Activated T-helper 1 cell treated with Interleukin-2 at 50 U/mL for 16 hours (primary cell): ENCODE measurements at places on chromosomes 6 and 20.
A peak's percentile ranks its signal among the peaks of the same experiment; 100 is the strongest.

- DNase-seq = no peak
Observed at GRCh38 chr20:17771206-17772004, 71.6 kb downstream of the BANF2 start.

DNA sequence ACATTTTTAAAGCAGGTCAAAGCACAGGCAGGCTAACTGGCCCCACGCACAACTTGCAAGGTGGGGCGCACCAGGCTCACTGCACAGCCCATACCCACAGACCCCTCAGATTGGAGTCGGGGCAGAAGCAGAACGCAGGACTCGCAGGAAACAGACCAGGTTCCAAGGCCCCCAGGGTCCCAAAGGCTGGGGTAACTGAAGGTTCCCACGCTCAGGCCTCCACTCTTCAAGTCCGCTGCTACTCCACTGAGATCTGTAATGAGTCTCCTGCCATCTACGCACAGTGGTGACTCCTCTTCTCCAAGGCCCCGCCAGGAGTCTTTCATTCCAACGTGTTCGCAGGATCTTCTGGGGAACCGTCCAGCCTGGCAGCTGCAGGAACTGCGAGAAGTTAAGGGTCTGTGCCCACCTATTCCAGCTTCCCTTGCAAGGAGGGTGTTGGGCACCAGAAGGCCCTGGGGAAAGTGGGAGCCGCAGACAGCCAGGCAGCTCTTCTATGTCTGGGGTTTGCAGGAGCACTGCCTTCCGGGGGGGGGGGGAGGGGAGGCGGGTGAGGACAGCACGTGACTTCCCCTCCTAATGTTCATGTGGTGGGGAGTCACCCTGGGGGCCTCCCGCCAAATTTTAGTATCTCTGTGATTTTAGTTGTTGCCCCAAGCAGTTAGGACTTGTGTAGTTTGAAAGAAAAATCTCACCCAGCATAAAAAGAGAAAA lies 2.0 kb upstream of the TAF4 start:
- DNase-seq = no peak

DNA sequence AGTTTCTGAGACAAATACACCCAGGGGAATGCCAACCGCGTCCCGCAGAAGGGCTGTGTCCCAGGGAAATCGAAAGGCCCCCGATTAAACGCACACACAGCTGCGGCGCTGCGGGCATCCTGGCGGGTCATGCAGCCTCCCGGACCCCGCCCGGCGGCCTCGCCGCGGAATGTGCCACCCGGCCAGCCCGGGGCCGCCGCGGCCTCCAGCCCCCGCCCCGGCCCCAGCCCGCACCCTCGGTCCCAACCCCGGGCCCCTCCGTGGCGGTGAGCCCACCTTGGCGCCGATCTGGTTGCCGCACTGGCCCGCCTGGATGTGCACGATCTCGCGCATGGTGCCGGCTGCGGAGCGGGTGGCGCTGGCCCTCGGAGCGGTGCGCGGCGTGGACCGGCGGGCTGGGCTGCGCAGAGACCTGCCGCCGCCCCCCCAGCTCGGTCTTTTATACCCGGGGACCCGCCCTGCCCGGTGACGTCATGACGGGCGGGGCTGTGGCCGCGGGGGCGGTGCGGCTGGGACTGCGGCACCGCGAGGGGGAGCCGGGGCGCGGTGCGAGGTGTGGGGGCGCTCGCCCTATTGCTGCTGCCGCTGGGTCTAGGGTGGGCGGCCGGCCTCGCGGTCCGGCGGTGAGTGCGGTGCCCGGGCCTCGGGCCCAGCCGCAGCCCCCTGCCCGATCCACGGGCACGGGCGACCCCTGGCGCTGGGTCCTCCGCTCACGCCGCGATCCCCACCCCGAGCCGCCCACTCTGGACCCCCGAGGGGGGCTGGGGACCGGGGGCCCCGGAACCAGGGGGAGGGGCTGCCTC lies at the start of gene TUBB2A:
Gene TUBB2A, minus strand, starts transcription at position 414 of the 803 bp plus-strand sequence. Its CDS starts 81 bp downstream, at position 333.
- peak; percentile 81 for DNase-seq

- peak; percentile 55 for DNase-seq
Observed at GRCh38 chr6:27374824-27375612, 13.5 kb upstream of the ZNF391 start.

GRCh38 chr6:93621442-93621841 lies 202.1 kb upstream of the EPHA7 start:
- no peak for DNase-seq

- DNase-seq = no peak
Observed at GRCh38 chr20:17934141-17934862, 34.3 kb downstream of the SNX5 start.

GRCh38 chr6:52994031-52994838 lies 849 bp downstream of the GSTA4 start:
- no peak for DNase-seq

- no peak for DNase-seq
Observed at GRCh38 chr20:15616626-15617025, 956.6 kb downstream of the KIF16B start.

- no peak for DNase-seq
Observed at GRCh38 chr6:45712786-45713185, 302.9 kb downstream of the CLIC5 start.

DNA sequence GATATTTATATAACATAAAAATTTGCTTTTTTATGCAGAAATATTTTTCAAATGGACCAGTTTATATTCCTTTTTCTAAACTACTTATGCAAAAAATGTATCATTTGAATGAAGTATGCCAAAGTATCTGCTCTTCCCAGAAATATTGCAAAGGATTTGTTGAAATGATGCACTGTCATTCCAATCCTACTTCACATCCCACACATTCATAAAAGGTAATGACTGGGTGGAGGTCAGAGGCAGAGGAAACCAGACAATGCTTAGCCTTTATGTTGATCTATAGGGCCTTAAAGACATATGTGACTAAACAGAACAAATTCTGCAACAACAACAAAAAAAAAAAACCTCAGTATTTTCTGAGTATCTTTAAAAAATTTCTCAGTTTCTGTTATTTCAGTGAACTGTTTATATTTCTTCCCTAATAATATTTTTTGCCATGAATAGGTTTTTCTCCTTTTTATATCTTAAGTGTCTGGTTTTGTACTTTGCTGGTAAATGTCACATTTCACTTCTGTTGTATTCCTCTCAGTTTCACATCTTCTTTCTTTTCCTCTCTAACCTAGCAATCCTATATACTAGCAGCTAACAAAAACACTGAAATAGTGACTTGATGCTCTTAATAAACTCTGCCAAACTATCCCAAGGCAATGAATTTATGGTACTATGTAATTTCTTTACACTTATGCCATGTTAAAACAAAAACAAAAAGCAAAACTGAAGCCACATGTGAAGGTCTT lies 374.1 kb downstream of the BCKDHB start:
- DNase-seq = no peak

- no peak for DNase-seq
Observed at GRCh38 chr6:31965700-31966099, 6.2 kb downstream of the DXO start.

DNA sequence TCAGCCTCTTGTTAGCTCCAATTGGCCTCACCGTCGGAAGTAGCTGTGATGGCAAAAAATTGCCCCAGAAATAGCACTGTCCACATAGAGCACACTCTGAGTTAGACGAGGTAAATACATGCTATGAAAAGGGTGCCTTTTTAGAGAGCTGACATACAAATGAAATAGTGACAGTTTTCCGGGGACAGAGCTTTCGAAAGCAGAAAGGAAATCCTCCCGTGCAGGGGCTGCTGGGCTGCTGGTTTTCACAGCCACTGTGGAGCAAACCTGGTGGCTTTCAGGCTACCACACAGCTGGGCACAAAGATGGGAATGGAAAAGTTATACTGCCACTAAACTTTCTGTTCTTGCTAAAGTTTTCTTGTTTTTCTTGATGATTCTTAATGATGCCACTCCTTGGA lies 8.3 kb downstream of the SLPI start:
- DNase-seq = no peak

- DNase-seq = no peak
Observed at GRCh38 chr6:103675807-103676406, 1183.8 kb downstream of the HACE1 start.

DNA sequence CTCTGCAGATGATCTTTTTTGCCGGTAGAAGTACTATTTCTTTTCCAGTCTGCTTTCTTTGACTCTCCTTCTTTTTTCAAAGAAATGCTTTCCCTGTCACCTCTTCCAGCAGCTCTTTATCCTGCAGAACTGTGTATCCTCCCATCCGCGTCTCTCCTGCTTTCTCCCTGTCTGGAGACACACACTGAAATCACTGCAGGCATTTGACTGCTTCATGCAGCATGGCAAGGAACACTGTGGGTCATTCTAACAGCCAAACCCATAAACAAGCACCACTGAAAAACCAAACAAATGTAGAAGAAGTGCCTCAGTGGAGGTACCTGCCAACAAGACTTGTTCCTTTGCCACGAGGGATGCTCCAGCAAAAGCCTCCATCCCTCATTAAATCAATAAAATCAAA lies 403.7 kb upstream of the CITED2 start:
- DNase-seq = no peak

GRCh38 chr6:159169193-159169555 lies at the start of gene FNDC1:
Gene FNDC1 (plus strand): TSS chr6:159169400. CDS start chr6:159169597, 197 bp downstream.
- no peak for DNase-seq

DNA sequence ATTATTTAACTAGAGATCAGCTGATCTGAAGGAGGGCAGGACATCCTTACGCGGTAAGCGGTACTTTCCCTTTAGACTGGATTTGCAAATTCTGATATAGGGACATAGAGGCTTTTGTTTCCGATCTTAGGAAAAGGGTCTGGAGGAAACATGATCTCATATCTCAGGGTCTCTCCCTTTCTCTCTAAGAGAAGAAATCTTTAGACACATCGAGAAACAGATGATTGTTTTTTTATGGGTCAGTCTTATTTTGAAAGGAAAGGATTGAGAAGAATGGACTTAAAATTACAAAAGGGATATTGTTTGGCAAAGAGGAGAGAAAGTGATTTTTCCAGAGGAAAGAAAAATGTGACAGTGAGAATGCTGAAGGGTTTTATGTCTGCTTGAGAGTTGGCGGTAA lies 83.9 kb upstream of the OGFRL1 start:
- DNase-seq = no peak

DNA sequence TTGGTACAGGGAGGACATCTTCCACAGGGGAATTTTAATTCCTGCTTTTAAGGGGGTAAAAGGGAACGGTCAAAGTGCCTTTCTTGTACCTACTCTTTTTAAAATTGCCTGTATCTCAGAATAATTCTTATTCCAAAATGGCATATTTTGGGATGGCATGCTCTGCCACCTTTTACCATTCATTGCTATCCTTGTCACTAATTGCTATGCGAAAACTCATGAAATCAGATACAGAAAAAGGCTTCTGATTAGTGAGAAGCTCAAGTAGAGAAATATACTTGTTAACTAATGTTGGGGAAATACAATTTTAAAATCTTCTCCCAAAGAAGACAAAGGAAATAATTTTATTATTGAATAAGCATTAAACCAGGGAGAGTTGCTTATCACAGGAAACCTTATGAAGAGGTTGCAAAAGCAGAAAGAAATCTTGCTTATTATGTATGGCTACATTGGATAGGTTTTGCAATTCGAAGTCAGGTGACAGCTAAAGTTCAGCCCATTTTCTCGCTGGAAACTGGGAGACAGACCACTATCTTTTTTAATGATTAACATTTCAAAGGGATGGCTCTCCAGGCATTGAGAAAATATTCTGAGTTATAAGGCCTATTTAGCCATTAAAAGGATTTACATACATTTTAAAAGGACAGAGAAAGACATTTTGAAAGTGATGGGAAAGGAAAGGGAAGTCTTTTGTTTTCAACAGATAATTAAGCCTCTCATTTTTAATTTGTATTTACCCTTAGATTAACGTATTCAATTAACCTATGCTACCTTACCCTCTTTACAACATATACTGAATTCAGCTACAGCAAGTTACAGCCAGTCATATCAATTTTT lies 110.3 kb upstream of the PRSS16 start:
- DNase-seq = no peak

- no peak for DNase-seq
Observed at GRCh38 chr6:132673376-132674094, 14.6 kb upstream of the TAAR1 start.

DNA sequence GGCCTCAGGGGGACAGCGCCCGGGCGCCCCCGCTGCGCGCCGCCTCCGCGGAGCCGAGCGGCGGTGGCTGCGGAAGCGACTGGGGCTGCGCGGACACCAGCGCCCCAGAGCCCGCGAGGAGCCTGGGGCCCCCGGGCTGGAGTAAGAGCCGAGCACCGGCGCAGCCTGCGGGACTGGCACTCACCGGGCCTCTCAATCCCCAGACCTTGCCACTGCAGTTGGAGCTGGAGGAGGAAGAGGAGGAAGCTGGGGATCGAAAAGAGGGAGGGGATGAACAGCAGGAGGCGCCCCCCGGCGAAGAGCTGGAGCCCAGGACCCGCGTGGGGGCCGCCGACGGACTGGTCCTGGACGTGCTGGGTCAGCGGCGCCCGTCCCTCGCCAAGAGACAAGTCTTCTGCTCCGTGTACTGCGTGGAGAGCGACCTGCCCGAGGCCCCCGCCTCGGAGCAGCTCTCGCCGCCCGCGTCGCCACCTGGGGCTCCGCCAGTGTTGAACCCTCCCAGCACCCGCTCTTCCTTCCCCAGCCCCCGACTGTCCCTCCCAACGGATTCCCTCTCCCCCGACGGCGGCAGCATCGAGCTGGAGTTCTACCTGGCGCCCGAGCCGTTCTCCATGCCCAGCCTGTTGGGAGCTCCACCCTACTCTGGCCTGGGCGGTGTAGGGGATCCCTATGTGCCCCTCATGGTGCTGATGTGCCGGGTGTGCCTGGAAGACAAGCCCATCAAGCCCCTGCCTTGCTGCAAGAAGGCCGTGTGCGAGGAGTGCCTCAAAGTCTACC lies 590 bp downstream of the RNF217 start:
- DNase-seq = no peak

DNA sequence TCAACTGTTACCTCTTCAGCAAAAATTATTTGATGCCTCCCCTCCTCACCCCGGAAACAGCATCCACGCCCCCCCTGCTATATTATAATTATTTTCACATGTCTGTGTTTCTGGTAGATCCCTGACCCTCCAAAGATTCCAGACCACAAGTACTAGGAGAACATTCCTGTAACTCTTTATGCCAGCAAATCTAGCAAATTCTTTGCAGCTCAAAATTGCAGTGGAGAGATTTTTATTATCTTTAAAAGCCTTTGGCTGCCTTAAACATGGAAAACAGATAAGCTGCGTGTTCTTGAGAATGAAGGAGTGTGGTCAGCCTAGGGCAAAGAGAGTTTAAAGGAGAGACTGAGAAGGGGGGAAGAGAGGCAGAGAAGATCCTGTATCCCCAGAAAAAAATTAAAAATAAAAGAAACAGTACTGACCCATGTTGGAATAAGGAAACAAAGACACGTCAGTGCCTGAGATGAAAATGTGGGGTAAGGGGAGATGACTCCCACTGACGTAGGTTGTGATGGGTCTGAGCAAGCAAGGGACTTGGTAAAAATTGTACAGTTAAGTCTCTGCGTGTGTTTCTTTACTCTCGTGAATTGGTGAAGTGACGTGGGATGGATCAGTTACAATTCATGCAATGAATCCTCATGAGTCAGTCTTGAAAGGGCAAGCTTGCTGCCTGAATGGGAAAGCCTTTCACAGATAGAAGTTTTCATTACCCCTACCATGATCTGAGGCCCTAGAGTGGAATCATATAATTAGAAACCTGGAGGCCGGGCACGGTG lies 8.3 kb downstream of the ID4 start:
- no peak for DNase-seq

DNA sequence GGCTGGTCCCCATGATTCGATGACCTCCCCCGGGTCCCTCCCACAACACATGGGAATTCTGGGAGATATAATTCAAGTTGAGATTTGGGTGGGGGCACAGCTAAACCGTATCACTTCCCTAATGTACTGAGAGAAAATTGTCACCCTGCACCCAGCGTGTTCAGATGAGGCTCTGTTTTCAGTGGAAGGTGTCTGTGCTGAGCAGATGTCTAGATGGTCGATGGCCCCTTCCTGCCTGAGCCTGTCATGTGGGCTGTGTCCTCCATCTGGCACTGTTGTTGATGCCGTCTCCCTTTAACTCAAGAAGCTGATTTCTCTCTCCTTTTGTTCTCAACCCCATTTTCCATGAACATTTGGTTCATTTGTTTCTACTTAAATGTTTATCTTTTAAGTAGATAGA lies 37.0 kb downstream of the TMEM181 start:
- no peak for DNase-seq
